Erythroblast (primary cell): ENCODE measurements at places on chromosomes 6 and 20.

- DNase-seq, result no peak
Measured at GRCh38 chr20:49966861-49967260, 15.9 kb upstream of the SNAI1 start.

- no peak for DNase-seq
Measured at GRCh38 chr6:133466680-133467079, 225.5 kb downstream of the EYA4 start.

DNA sequence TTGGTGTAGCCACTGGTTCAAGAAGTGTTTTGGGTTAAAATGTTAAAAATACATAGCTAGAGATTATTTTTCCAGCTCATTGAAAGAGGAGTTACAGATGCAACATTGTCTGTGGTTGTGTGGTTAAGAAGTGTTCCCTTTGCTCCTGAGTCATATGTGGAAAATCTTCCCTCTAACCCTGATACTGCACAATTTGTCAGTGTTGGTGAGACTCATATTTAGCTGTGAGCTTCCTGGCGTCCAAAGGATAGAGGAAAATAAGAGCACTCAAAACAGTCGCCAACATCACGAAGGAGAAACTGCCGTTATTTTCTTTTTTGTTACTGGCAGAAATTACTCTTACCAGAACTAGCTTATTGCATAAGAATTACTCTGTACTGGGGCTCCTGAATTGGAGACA lies 250.4 kb downstream of the CDH4 start:
- DNase-seq, result no peak

- DNase-seq, result no peak
Measured at GRCh38 chr6:169859978-169860703, 108.7 kb downstream of the ERMARD start.

GRCh38 chr20:51666126-51666525 lies 102.1 kb downstream of the ATP9A start:
- no peak for DNase-seq

- no peak for DNase-seq
Measured at GRCh38 chr6:85372188-85372914, 77.5 kb upstream of the NT5E start.

DNA sequence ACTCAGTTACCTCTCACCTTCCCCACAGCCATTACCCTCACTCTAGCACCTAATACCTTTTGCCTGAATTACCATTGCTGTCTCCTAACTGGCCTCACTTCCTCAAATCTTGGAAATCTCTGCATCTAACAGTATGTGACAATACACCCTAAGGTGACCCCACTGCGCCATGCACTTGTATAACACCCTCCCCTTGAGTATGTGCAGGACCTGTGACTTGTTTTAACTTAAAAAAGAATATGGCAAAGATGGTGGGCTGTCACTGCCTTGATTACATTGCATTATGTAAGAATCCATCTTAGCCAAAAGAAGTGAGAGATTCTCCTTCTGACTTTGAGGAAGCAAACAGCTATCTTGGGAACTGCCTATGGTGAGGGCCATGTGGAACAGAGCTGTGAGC lies 29.9 kb upstream of the PKHD1 start:
- no peak for DNase-seq

DNA sequence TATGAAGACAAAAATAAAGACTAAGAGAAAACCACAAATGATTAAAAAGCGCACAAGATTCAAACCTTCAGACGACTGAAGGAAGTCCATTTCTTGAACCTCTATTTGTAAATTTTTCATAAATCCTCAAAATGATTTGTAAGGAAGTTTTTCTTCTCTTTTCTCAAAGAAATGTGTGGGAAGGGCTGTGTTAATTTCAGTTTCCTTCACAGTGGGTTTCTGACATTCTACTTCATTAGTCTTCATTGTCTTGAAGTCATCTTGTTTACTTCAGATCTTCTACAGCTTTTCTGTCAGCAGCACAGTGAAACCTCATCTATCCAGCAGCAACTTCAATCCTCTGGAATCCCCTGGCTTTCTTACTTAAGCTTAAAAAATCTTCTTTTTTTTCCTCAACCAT lies 87.6 kb upstream of the MYLIP start:
- DNase-seq, result no peak

DNA sequence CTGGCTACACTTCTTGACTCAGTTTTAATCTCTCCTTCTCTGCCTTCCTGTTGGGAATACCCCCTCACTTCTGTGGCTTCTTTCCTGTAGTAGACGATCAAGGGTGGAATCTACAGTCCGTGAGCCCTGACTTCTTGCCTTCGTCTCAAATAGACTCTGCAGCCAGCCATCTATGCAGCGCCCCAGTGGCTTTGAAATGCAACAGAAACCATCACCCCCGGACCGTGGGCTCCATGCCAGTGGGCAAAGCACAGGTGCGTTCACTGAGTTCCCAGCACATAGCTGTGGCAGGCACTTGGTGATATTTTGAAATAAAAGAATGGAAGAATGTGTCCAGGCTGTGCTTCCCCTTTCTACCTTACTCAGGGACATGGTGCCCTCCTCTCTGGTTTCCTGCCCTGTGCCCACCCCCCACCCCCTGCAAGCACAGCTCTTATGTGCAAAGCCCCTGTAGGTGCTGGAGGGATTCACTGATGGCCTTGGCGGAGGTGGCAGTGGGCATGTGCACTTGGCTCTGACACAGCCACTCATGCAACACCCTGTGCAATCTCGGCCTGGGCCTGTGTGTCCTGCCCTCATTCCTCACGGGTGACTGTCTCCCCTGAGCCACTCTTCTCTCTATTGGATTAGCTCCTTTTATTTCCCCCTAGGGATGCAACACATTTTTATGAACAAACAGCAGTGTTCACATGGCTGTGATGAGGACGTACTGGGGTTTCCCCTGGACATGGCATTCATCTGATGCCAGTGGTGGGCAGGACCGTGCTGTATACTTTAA lies 5.5 kb upstream of the CDSN start:
- no peak for DNase-seq

DNA sequence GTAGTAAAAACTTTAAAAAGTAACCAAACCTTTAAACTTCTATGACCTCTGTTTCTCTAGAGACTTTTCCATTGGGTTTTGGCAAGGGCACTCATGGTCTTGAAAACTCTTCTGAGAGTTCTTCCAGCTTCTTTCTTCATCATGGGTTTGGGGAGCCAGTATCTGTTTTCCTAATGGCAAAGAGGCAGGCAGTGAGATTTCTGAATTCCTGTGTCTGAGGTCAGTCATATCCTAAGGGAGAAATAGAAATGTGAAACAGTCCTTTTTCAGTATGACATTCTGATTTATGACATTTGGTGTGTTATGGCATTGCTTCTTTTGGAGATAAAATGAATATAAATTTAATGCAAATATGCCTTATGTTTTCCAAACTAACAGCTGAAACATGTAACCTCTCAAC lies 518.5 kb upstream of the MARCKS start:
- DNase-seq, result no peak

DNA sequence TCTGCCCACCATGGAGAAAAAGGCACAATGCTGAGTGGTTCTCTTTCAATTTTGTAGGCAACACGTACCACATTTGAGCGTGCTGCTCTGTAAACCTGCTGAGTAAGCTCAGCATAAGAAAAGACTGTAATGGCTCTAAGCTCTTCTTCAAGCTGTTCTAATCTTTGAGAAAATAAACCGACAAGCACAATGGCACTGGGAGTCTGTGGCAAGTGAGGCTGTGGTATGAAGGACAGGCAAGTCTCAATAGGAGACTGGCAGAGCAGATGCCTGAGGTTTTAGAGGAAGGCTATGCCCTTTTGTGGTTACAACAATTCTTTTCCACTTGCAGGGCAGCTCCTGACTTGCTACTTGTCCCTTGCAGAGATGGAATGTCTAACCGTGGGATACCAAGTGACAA lies 136.7 kb upstream of the EXOC2 start:
- no peak for DNase-seq

GRCh38 chr6:135833771-135834170 lies 17.7 kb upstream of the PDE7B start:
- DNase-seq, result no peak

DNA sequence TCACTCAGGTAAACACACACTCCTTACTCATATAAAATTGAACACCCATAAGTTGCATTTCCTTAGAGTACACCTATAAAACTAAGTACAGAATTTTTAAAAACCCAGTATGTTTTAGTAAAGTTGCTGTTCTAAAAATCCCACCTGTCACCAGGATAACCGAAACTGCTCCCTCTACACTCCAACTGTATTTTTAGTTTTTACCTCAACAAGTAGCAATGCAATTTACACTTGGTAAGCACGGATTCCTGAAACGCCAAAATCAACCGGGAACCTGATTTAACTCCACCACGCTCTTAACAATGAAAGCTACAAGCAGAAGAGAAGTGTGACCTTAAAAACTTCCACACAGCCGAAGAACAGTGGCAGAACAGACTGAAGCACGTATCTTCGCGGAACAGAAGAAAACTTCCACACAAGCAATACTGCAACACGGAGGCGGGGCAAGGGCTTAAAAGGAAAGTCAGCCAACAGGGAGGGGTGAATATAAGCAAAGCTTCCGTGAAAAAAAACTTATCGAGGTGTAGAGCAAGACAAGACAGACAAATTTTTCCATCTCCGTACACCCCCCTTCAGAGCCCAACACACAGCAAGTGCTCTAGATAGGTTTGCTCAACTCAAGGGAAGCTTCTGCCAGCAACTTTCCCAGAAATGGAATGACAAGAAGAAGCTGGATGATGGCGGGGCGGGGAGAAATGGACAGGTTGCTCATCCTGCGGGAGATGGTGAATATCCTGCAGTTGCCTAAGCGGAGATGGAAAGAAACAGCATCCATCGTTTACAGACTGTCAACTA lies 1.4 kb downstream of the STAU1 start:
- peak; percentile 89 for DNase-seq

- DNase-seq, result no peak
Measured at GRCh38 chr6:149285626-149286025, 31.9 kb upstream of the TAB2 start.

DNA sequence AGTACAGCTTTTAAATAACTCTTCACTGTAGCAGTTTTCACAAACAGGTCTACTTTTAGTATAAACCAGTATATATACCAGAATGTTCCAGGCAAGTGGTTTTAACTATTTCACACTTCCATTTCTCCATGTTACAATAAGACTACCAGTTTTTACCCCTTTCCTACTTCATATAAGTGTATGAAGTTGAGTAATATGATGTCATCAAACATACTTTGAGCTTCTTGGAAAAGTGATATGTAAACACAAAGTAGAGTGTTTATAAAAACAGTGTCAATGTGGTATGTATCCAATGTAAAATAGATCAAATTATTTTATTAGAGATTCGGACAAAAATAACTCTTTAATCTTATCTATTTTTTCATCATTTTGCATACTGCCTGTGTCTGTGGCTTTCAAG lies 2.5 kb upstream of the PAQR8 start:
- no peak for DNase-seq

DNA sequence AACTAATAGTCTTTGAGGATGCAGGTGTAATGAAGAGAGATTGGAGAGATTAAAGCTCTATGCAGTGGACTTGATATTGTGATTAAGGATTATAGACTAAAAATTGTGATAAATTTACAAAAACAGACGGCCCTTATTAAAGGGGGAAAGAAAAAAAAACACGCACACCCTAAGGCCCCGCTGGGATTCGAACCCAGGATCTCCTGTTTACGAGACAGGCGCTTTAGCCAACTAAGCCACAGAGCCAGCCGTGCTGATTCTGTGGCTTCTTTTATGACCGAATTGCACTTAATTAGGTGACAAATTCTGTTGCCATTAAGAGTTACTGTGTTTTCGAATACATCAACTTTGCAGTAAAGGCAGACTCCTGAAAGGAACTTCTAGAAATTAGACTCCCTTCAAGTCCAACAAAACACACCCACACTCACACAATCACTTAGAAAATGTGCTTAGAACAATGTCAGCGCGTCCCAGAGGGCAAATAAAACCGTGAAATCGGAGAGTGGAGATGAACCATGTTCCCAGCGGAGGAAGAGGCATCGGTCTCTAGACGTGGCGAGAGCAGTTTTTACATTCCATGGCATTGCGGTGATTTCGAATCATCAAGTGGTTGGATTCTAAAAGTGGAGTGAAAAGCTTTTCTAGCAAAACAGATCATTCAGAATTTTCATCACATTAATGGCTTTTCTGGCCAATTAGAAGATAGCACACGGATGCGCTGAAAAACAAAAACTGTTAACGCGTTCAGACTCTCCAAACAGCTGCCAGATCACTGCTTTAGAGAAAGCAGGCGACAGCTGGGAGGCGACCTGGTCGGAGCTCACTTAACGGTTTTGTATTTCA lies 122.6 kb downstream of the GPX5 start:
- DNase-seq, result peak; percentile 81

GRCh38 chr6:44003345-44004061 lies 123.7 kb downstream of the MRPL14 start:
- DNase-seq, result no peak

- peak; percentile 17 for DNase-seq
Measured at GRCh38 chr6:138772596-138773176, 883 bp upstream of the CCDC28A start.

GRCh38 chr6:15672291-15672690 lies 9.5 kb upstream of the DTNBP1 start:
- no peak for DNase-seq

GRCh38 chr6:131780600-131780999 lies 27.2 kb upstream of the ENPP1 start:
- no peak for DNase-seq

DNA sequence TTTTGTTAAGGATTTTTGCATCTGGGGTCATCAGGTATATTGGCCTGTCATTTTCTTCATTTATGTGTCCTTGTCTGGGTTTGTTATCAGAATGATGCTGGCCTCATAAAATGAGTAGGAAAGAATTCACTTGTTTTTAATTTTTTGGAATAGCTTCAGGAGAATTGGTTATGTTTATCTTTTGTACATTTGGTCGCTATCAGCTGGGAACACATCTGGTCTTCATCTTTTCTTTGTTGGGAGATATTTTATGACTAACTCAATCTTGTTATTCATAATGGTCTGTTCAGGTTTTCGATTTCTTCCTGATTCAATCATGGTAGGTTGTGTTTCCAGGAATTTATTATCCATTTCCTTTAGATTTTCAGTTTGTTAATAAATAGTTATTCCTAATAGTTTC lies 207.5 kb upstream of the ASCC3 start:
- DNase-seq, result no peak

DNA sequence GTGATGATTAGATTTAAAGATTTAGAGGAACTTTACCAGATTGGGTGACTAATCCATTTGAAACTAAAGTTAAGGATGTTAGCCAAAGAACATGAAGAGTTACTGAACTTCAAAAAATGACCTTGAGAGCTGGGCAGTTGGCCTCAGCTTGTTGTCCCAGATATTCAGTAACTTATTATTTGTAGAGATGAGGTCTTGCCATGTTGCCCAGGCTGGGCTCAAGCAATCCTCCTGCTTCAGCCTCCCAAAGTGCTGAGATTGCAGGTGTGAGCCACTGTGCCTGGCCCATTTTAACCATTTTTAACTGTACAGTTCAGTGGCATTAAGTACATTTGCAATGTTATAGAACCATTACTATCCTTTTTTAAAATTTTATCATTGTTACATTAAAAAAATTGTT lies 161.5 kb downstream of the SLC16A10 start:
- no peak for DNase-seq

GRCh38 chr6:163019926-163020325 lies 292.2 kb downstream of the PACRG start:
- DNase-seq, result no peak

GRCh38 chr6:45469663-45470062 lies 91.9 kb upstream of the SUPT3H start:
- no peak for DNase-seq

- DNase-seq, result no peak
Measured at GRCh38 chr6:155351273-155352129, 37.2 kb upstream of the TFB1M start.

GRCh38 chr6:12472601-12473038 lies 182.5 kb downstream of the EDN1 start:
- no peak for DNase-seq
